ENCODE measurements at places on chromosomes 11 and 22.

GRCh38 chr22:30261134-30261533 is 5.5 kb downstream of the OSM start:
- DNase-seq: no peak

DNA sequence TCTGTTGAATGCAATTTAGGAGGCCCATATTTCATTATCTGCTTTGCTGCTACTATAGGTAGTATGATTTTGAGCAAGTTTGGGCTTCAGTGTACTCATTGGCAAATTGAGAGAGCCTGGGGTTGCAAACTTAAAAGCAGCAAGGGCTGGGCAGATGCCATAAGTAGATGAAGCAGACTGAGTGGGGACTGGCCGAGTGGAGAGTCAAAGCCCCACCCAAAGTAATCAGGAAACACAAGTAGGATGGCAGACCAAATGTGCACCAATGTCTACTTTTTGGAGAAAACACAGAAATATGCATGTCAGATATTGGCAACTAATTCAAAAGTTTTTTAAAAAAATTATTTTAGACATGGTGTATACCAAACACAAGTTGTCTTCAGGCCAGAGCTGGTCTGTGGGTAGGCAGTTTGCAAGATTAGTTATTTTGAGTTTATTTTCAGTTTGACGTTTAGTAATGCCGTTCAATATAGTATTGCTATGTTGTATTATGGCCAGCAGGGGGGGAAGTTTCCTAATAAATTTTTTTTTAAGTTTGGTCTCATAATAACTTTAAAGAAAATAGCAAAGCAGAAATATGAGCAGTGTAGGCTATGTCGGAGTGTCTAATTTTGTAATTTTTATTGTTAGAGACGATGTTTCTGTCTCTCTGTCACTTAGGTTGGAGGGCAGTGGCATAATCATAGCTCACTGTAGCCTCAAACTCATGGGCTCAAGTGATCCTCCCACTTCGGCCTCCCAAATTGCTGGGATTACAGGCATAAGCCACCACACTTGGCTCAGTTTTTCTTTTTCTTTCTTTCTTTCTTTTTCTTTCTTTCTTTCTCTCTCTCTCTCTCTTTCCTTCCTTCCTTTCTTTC is 105.1 kb downstream of the HIPK3 start:
- peak; percentile 75 for DNase-seq

GRCh38 chr11:75333807-75334140 is 17.7 kb downstream of the ARRB1 start:
- DNase-seq: no peak

DNA sequence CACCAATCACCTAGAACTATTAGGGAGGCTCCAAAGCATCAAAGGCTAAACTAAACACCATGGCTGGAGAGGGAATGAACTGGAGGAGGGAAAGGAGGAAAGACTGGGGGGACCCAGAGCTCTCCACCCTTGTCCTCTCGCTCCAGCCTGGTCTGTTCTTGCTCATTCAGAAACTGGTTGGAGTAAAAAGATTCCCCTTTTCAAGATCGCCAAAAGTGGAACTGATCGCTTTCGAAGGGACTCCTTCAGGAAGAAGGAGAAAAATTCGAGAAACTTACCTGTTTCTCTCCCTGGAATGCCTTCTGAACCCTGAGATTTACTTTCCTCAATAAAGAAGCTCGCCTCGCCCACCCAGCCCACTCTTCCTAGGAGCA is 46.9 kb downstream of the OR4D9 start:
- DNase-seq: no peak

GRCh38 chr11:45517171-45517770 is 148.2 kb downstream of the CHST1 start:
- DNase-seq: no peak

DNA sequence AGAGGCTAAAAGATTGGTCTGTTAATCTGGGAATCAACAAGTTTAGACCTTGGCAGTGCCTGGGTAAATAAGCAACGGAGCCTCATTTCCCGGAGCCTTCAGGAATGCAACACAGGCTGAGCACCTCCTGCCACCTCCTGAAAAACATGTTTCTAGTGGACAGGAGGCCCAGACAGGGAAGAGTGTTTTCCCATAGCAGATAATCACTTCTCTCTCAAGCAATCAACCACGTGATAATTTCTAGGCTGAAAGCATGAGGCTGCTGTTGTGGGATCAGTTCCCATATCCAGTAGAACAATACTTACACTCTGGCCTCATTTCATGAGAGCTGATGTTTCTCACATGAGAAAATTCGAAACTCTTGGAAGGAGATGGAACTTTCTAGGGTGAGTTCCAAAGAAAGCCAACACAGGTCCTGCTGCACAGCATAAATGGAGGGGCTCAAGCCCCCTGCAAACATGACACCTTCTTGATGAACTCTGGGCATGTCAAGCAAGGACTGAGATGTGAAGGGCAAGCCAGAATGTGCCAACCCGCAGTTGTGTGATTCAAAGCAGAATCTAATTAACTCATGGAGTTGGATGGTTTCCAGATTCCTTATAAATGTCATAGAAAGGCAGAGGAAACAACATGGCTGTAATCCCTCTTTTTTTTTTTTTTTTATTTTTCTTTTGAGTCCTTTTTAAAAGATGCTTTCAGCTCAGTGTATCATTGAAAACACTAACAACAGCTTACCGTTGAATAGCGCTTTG is 228.5 kb upstream of the SESN3 start:
- DNase-seq: no peak

DNA sequence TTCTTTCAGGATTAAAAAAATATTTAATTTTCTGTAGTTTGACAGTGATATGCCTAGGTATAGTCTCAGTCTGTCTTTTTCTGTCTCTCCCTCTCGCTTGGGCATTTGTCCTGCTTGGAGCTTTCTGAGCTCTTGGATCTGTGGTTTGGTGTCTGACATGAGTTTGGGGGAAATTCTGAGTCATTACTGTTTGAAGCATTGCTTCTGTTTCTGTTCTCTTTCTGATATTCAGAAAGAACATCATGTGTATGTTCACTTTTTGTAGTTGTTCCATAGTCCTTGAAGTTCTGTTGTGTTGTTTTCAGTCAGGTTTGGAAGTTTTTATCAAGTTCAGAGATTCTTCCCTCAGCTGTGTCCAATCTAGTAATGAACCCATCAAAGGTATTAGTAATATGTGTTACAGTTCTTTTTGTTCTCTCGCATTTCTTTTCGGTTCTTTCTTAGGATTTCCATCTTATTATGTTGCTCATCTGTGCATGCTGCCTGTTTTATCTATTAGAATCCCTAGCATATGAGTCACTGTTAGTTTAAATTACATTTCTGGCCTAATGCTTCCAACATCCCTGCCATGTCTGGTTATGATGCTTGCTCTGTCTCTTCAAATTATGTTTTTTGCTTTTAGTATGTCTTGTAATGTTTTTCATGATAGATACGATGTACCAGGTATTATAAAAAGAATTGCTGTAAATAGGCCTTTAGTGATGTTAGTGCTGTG is 48.4 kb downstream of the DDX10 start:
- no peak for DNase-seq

DNA sequence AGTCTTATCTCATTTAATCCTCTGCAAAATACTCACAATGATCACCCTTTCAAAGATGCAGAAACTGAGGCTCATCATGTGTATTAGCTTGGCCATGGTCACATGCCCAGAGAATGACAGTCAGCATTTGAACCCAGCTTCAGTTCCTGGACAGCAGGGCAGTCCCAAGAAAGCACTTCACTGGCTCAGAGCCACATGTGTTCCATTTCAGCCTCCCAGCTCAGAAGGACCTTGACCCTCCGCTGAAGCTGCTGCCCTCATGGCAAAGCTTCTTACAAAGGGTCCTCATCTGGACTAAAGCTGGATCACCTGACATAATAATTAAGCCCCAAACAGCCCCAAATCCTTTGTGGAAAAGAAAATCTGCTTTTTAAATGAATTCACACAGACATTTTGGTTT is 37.0 kb downstream of the TENM4 start:
- no peak for DNase-seq

GRCh38 chr11:26021017-26021416 is 310.9 kb upstream of the ANO3 start:
- DNase-seq: no peak

- DNase-seq: no peak
These were observed at the start of gene GAB4 for GRCh38 chr22:17007852-17008731. Gene GAB4, minus strand, starts transcription at chr22:17008222. Its CDS starts 108 bp downstream, at chr22:17008114.

GRCh38 chr11:57403802-57404147 is 13.3 kb upstream of the PRG2 start:
- DNase-seq: no peak

GRCh38 chr11:96865020-96865419 is 475.2 kb downstream of the JRKL start:
- no peak for DNase-seq

- no peak for DNase-seq
These were observed 22.6 kb upstream of the CCDC134 start for GRCh38 chr22:41777749-41778425.

DNA sequence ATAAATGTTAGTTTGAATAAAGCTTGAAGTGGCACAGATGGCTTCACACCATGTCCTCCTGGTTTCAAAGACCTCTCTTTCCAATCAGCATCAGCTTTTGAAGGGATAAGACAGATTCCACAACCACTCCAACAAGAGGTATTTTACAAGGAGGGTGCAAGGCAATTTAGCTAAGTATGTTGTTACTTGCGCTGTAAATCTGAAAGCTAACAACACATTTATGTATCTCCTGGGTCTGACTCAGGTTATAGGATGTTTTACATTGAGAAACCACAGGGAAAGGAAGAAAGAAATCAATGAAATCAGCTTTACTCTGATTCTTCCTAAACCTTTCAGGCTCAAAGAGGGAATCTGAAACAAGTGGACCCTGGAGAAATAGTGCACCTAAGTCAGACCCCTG is 12.1 kb downstream of the CWC15 start:
- DNase-seq: no peak
